Astrocyte of the hippocampus (primary cell): ENCODE measurements at places on chromosomes 13 and 19.
A peak's percentile ranks its signal among the peaks of the same experiment; 100 is the strongest.

GRCh38 chr13:21739771-21740170 lies 68.9 kb downstream of the FGF9 start:
- no peak for DNase-seq

- no peak for DNase-seq
Observed at GRCh38 chr13:78700121-78700910, 41.4 kb upstream of the OBI1 start.

DNA sequence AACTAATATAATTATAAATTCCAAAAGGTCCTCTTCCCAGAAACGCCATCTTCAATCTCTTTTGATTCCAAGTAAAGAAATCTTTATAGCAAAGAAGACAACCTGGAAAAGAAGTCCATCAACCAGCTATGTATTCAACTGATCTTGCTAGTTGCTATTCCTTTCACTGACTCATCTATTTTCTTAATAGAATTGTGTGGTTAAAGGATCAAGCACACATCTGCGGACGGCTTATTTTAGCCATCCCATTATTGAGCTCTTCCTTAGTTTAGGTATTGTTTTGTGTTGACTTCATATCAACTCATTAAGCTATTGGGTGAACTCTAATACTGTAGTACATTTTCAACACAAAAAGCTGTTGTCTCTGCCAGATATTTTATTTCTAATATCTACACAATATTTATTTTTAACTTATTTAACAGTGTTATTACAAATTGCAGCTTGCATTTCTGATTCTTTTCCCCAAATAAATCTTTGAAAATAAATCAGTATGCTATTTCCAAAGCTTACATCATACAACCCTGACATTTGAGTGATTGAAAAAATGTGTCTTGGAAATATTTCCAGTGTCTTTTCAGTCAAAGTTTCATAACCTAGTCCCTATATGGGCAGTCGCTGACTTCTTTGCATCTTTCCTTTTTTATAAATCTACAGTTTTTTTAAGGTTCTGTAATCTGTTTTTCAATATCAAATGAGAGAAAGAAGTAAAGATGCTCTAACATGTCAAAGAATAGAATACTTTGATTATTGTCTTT lies 158.8 kb upstream of the SPRY2 start:
- DNase-seq, result no peak

DNA sequence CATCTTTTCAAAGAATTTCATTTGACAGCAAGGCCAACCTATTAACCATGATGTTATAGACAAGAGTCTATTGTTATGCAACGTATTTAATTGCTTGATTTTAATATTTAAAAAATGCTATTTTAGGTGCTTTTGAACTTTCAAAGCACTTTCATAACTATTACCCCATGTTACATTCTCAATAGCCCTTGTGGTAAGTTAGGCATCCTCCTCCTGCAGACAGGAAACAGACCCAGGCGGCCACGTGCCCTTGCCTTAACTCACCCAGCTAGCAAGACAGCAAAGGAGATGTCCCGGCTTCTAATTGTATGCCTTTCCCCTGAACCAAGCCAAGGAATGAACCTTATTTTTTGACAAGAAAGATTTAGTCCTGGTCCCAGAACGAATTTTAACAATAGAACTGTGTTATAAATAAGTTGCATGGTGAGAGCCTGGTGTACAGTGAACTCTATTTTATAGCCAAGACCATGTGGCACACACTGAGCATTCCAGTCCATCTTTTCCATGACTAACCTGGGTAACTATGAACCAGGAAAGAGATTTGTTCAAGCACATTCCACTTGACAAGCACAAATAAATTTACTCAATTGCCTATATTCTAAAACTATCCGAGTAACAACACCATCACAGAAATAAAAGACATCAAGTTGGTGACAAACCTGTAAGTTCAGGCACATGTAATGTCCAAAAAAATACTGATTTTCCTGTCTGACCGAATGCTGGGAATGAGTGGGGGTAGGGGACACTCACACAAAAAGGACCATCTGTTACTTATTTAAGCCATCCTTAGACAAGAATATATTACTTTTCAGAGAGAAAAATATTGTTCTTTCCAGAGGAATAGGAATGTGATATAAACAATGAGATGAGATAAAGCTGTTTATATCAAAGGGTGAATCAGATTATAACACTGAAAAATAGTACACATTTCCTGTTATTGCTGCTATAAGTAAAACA lies 163.0 kb downstream of the EFNB2 start:
- peak; percentile 76 for DNase-seq

DNA sequence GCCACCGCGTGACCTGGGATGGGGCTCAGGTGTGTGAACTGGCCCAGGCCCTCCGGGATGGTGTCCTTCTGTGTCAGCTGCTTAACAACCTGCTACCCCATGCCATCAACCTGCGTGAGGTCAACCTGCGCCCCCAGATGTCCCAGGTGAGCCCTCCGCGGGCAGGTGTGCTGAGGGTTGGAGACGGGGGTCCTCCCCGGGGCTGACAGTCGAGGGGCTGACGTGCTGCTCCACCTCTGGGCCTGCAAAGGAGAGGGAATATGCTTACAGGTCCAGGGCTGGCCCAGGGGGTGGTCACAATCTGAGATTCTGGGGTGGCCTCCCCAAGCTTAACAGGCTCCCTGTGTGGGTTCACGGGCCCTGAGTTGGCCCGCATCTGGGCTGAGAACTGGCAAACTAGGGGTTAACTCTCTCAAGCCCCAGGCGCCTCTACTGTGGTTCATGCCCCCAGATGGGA lies 386 bp downstream of the VAV1 start:
- DNase-seq, result no peak

DNA sequence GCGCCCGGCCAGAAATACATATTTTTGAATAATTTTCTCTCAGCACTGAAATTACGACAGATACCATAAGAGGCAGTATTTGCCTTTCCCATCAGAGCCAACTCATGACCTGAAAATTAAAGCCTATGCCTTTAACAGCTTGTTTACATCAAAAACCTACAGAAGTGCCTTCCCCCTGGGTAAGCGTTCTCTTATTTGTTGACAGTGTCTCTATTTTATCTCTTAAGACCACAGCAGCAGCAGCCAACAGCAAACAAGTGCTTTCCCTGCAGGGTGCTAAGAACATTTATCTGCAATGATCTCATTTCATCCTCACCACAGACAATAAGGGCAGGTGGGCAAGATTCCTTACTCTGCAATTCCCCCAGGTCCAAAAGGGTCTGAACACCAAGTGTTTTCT lies 6.0 kb downstream of the AKAP8L start:
- DNase-seq, result no peak

DNA sequence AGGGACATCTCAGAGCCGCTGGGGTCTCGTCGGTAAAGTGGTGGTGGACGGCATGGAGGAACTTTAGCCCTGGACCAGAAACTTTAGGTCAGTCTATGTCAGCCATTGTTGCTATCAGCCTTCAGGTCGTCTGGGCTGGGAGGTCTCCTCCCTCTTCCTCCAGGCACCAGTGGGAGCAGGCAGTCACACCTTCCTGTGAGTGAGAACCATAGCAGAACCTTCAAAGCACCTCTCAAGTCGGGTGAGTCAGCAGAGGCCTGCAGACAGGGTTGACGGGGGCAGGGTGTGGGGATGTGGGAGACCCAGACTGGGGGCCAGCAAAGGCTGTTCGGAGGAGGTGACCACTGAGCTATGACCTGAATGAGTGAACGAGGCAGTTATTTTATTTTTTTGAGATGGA lies 15.4 kb upstream of the SBNO2 start:
- DNase-seq, result peak; percentile 61

- no peak for DNase-seq
Observed at GRCh38 chr13:98780451-98780850, 28.0 kb upstream of the SLC15A1 start.

DNA sequence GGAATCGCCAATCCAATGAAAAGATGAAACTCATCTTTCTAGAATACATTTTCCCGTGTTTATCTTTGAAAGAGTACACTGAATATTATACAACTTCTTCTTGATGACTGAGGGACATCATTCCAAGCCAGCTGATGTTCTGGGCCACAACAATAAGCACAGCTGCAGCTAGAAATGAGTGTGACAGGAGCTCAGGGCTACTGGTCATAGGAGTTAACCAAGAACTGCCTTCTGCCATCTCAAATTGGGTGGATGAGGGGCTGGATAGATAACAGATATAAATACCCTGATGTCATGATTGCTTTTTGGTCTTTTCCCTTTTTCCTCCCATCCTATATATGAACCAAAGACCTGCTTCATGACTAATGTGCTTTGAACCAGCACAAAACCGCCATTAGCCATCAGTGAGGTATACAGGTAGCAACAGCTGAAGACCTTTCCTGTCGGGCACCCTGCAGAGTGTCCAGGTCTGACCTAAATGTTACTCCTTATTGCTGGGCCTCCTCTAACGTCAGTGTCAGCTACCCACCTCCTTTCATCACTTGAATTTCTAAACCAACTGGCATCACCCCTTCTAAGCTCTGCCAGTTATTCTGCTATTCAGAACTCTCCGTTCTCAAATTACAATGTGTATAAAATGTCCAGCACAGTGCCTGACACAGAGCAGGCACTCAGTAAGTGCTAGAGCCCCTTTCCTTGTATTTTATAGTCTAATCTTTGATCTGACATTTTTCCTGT lies 178.2 kb downstream of the ENOX1 start:
- DNase-seq, result no peak

GRCh38 chr13:40790154-40790616 lies 774 bp downstream of the SLC25A15 start:
- DNase-seq, result no peak

GRCh38 chr13:34129436-34129835 lies 311.5 kb downstream of the RFC3 start:
- DNase-seq, result no peak

GRCh38 chr19:28603453-28603852 lies 609.5 kb downstream of the UQCRFS1 start:
- DNase-seq, result no peak

GRCh38 chr19:30391554-30392551 lies 19.7 kb downstream of the ZNF536 start:
- DNase-seq, result peak; percentile 80

- DNase-seq, result peak; percentile 55
Observed at GRCh38 chr19:41376241-41376997, at the start of gene TMEM91. TMEM91 (plus strand) TSS chr19:41376533; CDS start chr19:41378310, 1,777 bp downstream.

DNA sequence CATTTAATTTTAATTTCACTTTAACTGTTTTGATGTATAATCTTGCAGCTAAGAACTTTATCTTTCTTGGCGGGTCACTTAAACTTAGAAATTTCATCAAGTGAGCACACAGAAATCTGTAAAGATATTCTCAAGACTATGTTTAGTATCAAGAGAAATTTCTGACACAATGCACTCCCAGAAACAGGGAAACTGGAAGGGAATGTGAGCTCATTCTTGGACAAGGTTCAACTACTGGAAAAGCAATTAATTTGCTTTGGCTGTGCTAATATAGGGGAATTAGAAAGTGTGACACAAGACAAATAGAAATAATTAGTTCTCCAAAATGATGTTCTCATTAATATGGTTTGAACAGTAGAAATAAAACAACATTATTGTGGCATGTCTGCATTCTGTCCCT lies 402.3 kb downstream of the DACH1 start:
- DNase-seq, result peak; percentile 5

DNA sequence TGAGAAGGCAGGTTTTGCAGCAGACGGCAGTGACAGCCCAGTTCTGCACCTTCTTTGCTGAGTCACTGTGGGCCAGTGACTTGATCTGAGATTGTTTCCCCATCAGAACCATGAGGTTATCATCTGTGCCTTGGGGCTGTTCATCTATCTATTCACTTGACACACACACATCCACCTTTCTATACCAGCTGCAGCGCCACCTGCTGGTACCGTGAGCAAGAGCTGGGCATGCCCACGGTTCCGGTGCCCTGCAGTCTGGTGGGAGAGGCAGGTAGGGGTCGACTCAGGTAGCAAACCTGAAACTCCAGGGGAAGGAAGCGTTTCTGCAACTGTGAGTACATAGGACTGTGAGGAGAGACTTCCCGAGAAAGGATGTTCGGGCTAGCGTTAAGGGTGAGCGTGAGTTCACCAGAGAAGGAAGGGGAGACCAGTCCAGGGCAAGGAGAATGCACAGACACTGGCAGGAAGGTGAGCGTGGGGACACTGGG lies 7.5 kb upstream of the LIN7B start:
- DNase-seq, result peak; percentile 69

- DNase-seq, result no peak
Observed at GRCh38 chr19:29546583-29547190, 20.9 kb downstream of the VSTM2B start.

- DNase-seq, result peak; percentile 92
Observed at GRCh38 chr19:12777217-12778016, 2.1 kb upstream of the HOOK2 start.

DNA sequence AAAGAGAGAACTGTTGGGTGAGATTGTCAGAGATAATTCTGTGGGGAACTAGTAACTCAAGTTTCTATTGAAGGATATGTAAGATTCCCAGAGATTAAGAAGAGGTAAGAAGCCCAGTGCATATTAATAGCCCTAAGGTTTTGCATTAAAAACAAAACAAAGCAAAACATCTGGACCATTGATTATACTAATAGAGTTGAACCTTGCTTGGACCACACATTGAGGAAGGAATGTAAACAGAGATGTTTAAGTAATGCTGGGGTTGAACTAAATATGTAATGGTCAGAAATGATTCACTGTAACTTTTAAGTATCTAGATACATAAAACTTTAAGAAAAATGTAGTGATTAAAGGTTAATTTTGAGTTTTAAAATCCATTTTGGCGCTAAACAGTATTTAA lies 1770.0 kb downstream of the PCDH9 start:
- DNase-seq, result no peak

GRCh38 chr13:31200637-31200971 lies 829 bp downstream of the B3GLCT start:
- peak; percentile 73 for DNase-seq

DNA sequence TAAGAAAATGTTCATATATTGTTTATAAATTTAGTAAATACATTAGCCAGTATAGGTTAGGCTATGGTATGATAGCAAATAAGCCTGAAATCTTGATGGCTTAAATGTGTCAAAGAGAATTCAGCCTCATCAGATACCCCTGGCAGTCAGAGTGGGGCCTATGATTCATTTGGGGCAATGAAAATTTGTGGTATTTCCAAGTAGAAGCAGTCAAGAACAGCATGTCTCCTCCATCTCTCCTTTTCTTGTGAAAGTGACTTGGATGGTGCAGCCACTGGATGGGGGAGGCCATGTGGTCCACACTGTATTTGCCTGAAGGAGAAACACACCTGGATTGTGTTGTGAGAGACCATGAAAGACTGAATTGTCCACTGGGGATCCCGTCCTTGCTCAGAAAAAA lies 82.7 kb downstream of the DLEU7 start:
- DNase-seq, result peak; percentile 59

DNA sequence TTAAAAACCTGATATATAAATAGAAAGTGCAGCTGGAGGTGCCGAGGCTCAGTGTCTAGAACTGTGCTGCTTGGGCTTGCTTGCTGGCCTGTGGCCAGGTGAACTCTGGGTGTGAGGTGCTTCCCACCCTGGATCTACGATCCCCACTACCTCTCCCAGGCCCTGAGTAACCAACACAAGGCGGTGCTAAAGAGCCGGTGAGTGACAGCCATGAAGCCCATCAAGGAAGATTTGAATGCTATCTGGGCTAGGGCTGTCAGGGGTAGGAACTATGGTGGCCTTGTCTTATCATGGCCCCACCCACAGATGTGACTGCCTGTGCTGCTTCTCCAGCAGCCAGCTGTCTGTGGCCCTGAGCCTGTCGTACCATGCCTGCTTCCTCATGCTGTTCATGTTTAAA lies 25.6 kb upstream of the ZNF91 start:
- no peak for DNase-seq

GRCh38 chr19:16216744-16217670 lies 19.3 kb downstream of the AP1M1 start:
- no peak for DNase-seq

GRCh38 chr19:33365691-33366090 lies 7.8 kb upstream of the CEBPG start:
- no peak for DNase-seq

GRCh38 chr13:40391788-40392187 lies 274.7 kb downstream of the FOXO1 start:
- no peak for DNase-seq

- no peak for DNase-seq
Observed at GRCh38 chr19:13207237-13207845, 57.1 kb downstream of the IER2 start.
